ENCODE measurements at places on chromosomes 2 and 18.
A peak's percentile ranks its signal among the peaks of the same experiment; 100 is the strongest.

- no peak for DNase-seq
Measured at GRCh38 chr18:37402735-37403099, 162.9 kb downstream of the CELF4 start.

DNA sequence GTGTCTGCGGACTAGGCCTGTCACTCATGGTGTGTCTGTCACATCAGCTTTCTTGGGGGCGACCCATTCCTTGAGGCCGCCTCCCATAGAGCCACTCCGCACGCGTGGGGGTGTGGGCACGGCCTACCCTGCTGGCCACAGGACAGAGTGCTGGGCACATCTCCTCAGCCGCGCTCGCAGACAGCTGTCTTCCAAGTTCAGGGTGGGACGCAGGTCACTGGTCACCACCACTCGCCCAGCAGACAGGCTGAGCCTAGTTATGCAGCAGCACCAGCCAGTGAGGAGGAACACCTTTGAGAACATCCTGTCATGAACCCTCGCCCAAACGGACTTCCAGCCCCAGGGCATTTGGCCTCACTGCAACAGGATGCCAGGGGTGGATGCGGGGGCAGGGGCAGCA lies 30.8 kb upstream of the BIN1 start:
- DNase-seq, result no peak

DNA sequence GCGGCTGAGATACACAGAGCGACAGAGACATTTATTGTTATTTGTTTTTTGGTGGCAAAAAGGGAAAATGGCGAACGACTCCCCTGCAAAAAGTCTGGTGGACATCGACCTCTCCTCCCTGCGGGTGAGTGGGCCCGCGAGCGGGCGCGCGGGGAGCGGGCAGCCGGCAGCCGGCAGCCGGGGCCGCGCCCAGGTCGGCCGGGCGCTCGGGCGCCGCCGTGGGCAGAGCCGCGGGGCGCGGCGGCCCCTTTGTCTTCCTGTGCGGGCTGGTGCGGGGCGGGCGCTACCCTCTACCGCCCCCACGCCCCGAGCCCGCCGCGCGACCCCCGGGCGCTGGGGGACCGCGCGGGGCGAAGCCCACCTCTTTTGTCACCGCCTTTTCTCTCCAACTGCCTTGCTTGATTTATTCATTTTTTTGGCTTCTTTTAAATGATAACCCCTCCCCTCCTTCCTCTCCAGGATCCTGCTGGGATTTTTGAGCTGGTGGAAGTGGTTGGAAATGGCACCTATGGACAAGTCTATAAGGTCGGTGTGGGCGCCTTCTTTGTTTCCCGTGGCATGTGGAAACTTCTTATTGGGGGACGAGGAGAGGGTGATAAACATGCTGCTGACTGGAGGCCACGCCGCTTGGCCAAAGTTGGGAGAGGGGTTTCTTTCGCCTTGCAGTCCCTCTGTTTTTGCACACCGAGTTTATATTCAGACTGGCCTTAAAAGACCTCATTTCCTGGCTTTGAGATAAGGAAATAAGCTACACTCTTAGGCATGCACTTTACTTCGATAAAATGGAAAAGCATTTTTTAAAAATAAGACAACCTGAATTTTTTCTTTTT lies 722 bp downstream of the MAP4K4 start:
- no peak for DNase-seq

- no peak for DNase-seq
Measured at GRCh38 chr2:239800785-239801386, 224.3 kb downstream of the NDUFA10 start.

- no peak for DNase-seq
Measured at GRCh38 chr18:44651918-44652572, 28.6 kb upstream of the SETBP1 start.

DNA sequence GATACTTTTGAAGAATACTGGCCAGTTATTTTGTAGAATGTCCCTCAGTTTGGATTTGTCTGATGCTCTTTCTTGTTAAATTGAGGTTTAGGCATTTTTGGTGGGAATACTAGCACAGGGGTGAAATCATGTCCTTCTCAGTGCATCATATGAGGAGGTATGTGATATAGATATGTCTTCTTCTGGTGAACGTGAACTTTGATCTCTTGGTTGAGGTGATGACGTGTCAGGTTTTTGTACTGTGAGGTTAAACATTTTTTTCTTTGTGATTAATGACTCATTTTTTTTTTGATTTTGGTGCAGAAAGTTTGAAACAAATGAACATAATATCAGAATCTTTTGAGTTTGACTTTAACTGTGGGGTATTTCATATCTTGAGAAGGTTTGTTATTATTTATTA lies 11.0 kb downstream of the ZNF407 start:
- no peak for DNase-seq

GRCh38 chr2:239966029-239966852 lies 58.9 kb downstream of the NDUFA10 start:
- no peak for DNase-seq

DNA sequence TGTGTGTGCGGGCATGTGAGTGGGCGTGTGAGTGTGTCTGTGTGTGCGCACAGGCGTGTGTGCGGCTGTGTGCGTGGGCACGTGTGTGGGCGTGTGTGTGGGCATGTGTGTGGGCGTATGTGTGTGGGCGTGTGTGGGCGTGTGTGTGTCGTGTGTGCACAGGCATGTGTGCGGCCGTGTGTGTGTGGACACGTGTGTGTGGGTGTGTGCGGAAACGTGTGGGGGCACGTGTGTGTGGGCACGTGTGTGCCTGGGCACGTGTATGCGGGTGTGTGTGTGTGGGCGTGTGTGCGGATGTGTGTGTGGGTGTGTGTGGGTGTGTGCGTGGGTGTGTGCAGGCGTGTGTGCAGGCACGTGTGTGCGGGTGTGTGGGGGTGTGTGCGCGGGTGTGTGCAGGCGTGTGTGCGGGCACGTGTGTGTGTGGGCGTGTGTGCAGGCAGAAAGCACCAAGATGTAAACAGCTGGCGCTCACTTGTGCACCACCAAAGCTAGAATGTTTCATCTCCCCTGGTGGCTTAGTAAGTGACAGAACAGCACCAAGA lies 31.2 kb upstream of the ALKAL2 start:
- no peak for DNase-seq

DNA sequence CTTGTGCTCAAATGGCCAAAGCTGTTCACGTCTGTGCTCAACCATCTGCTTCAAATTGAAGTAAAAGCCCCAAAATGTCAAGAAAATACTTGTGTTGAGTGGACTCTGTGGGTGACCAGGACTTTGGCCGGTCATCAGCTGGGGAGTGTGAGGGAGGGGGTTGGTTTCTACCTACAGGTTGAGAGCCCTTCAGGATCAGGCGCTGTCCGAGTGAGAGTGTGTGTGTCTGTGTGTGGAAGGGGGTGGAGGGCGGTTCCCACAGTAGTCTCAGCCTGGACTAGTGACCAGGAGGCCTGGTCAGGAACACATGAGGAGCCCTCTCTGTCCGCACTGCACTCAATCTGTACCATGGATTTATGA lies 34.2 kb downstream of the ATOH8 start:
- DNase-seq, result no peak

GRCh38 chr18:13353084-13353823 lies 134.7 kb downstream of the LDLRAD4 start:
- DNase-seq, result no peak

GRCh38 chr18:22778996-22779395 lies 154.1 kb upstream of the RBBP8 start:
- no peak for DNase-seq

DNA sequence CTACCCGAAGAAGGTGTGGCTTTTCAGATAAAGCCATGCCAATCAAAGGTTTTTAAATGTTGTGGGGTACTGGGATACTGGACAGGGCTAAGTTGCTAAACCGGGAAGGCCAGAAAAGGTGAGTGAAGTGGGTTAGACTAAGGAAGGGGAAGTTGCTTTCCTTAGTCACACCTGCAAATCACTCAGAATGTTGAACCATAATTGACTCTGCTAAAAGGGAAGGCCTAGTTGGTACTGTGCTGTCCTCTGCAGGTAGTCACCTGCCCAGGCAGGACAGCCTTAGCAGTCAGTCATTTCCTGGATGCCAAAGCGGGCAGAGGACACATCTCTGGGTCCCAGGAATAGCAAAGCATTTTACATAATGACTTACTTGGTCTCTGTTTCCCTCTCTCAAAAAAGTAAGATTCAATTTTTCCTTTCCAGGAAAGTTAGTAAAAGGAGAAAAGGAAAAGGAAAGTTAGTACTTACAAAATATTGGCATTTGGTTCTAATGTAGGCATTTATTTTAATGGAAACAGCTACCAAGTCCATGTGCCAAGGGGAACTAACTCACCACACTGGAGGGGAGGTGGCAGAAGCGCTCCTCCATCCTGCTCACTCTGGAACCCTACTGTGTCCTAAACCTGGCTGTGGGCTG lies 60.3 kb downstream of the RFTN2 start:
- no peak for DNase-seq

DNA sequence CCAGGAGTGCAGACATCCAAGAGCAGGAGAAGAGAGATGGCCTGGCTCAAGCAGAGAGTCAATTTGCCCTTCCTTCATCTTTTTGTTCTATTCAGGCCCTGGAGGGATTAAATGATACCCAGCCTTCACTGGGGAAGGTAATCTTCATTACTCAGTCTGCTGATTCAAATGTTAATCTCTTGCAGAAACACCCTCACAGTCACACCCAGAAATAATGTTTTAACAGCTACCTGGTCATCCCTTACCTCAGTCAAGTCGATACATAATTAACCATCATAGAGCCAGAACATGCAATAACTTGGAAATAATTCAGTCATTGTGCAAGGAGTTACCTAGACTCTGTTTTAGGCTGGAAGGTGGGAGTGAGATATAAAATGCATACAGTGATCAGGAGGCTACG lies 163.7 kb upstream of the TNP1 start:
- no peak for DNase-seq

GRCh38 chr2:43225788-43226557 lies 433 bp downstream of the ZFP36L2 start:
- peak; percentile 49 for DNase-seq

DNA sequence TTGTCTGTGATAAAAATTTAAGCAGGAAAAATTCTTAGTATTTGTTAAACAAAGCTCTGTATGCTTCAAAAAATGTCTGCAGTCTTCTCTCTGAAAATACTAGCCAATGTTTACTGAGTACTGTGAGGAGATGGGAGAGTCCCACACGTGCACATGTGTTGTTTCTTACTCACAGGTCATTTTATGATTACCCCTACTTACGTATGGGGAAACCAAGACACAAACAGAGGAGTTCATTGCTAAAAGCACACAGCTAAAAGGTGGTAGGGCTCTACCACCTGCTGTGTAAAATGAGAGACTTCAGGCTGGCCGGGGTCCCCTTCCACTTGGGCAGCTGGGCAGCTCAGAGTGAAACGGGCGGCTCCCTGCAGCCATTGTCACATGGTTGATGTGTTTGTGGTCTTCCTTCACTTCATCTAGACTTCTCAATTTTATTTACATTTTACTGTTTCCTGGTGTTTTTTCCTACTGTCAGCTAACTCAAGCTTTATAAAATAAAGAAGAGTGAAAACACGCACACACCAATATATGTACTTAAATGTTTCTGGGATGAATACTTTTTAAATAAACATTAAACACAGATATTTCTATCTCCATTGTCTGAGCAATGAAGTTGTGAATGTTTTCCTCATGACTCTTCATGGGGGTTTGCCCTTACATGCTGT lies 71.2 kb downstream of the MBP start:
- DNase-seq, result no peak

GRCh38 chr2:126990605-126991532 lies 92.2 kb downstream of the TEX51 start:
- no peak for DNase-seq

DNA sequence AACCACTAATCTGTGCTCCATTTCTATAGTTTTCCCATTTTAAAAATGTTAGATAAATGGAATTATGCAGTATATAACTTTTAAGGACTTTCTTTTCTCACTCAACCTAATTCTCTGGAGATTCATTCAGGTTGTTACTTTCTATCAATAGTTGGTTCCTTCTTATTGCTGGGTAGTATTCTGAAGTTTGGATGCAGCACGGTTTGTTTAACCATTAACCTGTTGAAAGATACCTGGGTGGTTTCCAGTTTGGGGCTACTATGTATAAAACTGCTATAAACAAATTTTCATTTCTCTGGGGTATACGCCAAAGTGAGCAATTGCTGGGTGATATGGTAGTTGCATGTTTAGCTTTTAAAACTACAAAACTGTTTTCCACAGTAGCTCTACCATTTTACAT lies 39.1 kb upstream of the MAPRE2 start:
- no peak for DNase-seq

DNA sequence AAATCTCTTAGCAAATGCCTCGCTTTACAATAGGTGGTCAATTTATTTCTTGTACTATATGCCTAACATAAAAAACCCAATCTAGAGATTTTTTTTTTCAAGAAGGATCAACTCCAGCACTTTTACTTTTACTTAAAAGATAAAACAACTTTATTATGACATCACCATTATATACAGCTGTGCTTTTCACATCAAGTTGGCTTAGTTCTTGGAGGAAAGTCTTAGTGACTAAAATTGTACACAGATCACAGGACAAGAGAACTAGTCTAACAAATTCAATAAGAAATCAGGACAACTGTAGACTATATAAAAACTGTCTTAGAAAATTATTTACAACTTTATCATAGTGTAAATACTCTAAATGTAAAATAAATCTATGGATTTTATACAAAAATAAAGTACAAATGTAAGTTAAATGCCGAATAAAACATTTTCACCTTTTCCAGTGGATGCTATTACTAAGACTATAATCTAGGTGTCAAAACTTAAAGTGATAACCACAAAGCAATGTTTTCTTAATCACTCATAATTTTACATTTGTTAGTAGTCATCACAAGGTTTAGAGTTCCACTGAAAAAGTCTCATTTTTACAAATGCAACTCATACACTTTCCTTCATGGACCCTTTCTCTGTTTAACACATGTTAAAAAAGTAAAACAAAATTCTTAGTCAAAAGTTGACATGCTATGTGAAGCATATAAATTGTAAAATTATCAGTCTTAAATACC lies 5.4 kb upstream of the CD302 start:
- DNase-seq, result no peak

DNA sequence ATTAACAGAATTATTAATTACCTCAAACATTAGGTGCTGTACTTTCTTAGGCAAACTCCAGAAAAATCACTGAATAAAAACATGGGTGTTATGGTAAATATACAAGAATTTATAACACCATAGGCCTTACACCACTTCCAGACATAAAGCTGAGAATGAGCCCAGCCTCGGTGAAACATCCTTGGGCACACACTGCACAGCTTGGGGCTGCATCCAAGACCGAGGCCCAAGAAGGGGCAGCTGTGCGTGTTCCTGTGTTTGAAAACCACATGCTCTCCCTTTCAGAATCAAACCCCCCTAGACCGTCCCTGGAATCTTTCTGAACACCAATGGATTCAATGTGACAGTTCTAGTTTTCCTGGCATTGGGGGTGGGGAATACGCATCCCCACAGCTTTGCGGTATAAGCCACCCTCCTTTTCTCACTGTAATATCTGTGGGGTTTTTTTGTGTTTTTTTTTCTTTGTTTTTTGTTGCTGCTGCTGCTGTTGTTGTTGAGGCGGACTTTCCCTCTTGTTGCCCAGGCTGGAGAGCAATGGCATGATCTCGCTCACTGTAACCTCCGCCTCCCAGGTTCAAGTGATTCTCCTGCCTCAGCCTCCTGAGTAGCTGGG lies 12.9 kb downstream of the ERFE start:
- DNase-seq, result no peak

GRCh38 chr2:103959174-103960128 lies 894.5 kb upstream of the POU3F3 start:
- DNase-seq, result peak; percentile 1
